CD8-positive, alpha-beta memory T cell (primary cell): ENCODE measurements at places on chromosomes 5 and 9.

GRCh38 chr9:130340011-130340410, 74.5 kb downstream of the HMCN2 start:
- no peak for DNase-seq

DNA sequence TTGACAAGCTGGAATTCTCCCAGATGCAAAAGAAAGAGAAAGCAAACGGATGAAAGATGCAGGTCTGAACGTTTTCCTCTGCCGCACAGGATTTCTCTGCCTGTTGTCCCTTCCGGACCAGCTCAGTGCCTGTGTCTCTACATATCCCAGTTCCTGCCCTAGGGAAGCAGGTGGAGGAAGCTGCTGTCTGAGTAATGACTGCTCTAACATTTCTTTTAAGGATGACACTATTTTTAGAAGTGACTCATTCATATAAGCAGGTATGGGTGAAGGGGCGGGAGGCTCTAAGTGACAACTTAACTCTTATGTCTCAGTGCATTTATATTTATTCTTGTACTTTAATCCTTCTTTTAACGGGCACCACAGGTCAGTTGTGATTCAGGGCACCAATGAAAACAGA, 128.8 kb downstream of the SLC24A2 start:
- no peak for DNase-seq

- DNase-seq, result peak; percentile 69
Observed at GRCh38 chr9:107340920-107341632, 58.0 kb downstream of the RAD23B start.

DNA sequence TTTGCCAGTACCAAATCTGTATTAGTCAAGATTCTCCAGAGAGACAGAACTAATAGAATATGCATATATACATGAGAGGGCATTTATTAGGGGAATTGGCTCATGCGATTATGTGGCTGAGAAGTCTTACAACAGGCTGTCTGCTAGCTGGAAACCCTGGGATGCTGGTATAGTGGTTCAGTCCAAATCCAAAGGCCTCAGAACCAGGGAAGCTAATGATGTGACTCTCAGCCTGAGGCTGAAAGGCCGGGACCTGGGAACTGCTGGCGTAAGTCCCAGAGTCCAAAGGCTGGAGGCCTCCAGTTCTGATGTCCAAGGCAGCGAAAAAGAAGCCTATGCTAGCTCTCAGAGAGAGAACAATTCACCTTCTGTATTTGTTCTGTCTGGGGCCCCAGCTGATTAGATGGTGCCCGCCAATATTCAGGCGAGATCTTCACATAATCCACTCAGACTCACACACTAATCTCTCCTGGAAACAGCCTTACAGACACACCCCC, 84.1 kb downstream of the KIAA1958 start:
- DNase-seq, result no peak

DNA sequence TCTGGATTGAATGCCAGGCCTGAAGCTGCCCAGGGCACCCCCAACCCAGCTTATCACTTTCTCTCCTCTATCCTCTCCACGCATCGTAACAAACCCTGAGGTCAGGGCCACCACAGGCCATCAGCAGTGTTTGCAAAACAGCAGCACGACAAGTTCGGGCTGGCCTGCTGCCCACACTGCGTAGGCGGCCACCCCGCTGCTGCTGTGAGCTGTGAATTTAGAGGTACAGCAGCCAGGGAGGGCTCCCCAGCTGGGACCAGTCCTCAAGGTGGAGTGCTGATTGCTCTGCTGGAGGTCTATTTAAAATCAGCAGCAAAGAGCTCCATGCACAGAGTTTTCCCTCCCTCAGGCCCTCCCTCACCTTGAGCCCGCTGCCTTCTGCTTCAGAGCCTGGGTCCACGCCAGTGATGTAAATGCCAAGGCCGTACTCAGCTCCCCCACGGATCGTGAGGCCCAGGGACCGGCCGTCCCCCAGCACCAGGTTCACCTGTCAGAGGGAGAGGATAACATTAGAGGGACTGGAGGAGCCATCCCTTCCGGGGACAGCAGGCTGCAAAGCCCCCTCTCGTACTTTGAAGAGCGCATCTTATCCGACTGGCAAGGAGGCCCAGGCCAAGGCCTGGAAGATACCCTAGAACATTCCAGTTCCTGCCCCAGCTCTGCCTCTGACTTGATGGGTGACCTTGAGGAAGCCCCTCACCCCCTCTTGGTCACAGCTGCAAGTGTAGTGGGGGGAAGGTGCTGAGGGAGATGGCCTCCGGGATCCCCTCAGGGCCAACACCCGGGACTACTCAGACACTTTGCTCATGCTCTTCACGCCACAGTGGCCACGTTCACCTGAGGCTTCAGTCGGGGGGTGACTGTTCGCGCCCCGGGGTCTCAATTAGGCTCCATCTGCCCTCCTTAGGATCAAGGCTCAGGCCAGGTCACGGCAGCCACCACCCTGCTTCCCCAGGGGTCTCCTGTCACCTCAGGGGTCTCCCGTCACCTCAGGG, 39.1 kb downstream of the WHRN start:
- no peak for DNase-seq

GRCh38 chr5:173768267-173768806, 119.8 kb upstream of the CPEB4 start:
- no peak for DNase-seq

- DNase-seq, result no peak
Observed at GRCh38 chr5:15021266-15022046, 149.9 kb upstream of the ANKH start.

GRCh38 chr9:27645161-27645840, 72.0 kb upstream of the C9orf72 start:
- no peak for DNase-seq

GRCh38 chr9:10104774-10105173, 508.0 kb downstream of the PTPRD start:
- DNase-seq, result no peak

- no peak for DNase-seq
Observed at GRCh38 chr5:179337796-179338676, 7.2 kb downstream of the ADAMTS2 start.

DNA sequence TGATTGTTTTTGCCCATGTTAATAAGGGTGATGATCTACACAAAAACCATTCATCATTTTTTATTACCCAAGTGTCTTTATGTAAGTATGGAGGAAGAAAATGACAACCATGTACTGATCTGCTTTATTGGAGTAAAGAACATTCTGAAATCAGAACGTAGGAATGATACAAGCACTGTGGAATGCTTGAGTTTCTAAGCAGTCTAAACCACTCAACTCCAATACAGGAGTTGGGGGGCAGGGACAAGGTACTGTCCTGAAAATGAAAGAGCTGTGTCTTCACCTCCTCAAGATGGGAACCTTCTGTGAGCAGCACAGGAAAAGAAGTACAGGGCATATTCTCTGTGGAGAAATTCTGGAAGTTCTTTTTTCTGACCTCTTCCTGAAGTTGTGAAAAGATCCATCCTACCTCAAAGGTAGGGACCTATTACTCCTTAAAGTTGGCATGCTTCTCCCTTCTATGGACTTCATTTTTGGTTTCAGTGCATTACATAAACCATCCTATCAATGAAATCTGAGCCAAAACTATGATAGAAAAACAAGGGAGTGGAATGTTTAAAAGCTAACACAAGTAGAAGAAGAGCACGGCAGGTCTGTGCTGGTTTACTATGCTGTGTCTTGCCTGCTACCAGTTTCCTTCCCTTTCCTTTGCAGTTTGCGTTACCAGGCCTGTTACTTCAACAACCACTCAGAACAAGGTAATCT, 202.6 kb downstream of the SEMA5A start:
- no peak for DNase-seq

- DNase-seq, result no peak
Observed at GRCh38 chr5:176436656-176437055, 11.5 kb upstream of the FAF2 start.

DNA sequence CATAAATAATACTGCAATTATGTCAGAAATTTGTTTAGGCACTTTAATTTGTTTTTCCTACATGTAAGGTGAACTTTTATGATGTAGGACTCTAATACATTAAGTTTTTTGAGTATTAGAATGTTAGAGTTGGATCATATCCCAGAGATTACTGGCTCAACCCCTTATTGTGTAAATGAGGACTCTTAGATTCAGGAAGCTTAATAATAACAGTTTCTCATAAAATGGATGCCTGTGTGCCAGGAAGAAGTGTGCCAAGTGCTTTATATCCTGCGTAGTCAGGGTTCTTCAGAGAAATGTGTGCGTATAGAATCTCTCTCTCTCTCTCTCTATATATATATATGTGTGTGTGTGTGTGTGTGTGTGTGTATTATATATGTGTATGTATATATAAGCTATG, 388.5 kb downstream of the CAAP1 start:
- DNase-seq, result no peak

- no peak for DNase-seq
Observed at GRCh38 chr9:136178773-136179075, 26.2 kb downstream of the LHX3 start.

- no peak for DNase-seq
Observed at GRCh38 chr9:36217256-36217968, 26.7 kb downstream of the CLTA start.

DNA sequence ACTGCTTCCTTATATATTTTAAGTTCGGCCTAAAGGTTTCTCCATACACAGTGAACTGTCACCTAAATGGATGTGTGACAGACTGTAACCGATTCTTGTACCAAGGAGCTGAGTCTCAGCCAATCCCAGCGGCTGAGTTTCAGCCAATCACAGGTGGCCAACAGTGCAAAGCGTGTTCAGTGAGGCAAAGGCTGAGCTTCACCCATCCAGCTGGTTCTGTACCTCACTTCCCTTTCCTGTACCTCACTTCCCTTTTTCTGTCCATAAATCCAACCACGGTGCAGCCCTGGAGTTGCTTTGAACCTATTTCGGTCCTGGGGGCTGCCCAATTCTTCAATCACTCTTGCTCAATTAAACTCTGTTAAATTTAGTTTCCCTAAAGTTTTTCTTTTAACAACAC, 15.7 kb upstream of the TBC1D9B start:
- DNase-seq, result no peak

DNA sequence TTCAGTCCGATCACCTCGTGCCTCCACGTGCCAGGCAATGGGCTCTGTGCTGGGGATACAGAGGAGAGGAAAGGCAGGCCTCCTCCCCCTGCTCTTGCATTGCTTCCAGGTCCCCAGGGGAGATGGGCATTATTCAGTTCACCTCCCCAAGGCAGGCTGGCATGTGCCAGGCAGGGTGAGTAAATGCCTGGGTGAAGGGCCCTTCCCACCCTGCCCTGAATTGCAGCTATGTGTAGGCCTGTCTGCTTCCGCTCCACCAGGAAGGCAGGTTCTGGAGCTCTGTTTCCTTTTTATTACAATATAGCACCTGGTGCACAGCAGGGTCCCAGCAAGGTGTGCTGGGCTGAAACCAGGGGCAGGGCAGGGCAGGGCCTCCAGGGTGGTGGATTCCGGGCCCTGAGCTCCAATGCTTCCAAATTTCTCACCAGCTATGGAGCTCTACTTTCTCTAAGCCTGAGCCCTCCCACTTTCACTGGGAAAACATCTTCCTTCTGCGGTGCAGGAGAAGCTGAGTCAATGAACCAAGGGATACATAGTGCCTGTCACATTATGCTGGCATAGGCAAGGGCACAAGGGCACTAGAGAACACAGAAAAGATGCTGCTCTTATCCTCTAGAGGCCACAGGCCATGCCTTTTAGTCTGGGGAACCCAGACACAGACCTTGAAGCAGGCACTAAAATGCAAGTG, 42.0 kb downstream of the SHB start:
- no peak for DNase-seq

- no peak for DNase-seq
Observed at GRCh38 chr5:147400881-147401280, 109.0 kb downstream of the DPYSL3 start.

GRCh38 chr9:35996358-35996970, 38.5 kb upstream of the OR2S2 start:
- DNase-seq, result no peak

DNA sequence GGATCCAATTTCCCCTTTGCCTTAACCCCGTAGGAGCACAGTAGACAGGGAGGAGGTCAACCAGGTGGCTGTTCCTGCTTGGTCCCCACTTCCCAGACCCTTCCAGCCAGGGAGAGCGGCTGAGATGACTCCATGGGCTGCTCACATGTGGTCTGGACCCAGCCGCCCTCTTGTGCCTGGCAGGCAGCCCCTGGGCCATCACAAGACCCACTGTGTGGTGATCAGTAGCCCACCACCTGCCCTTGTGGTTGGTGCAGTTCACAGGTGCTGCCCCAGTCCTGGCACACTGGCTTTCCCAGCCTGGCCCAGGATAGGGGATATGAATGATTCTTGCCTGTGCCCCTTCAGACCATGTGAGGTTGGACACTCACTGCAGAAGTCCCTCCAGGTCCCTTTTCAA, 1556.7 kb downstream of the FOXD4L5 start:
- no peak for DNase-seq

GRCh38 chr9:94812343-94812742, 85.8 kb downstream of the AOPEP start:
- no peak for DNase-seq

GRCh38 chr5:11724940-11725339, 179.3 kb downstream of the CTNND2 start:
- DNase-seq, result no peak

- DNase-seq, result no peak
Observed at GRCh38 chr9:95852059-95853032, 23.1 kb upstream of the ERCC6L2 start.

DNA sequence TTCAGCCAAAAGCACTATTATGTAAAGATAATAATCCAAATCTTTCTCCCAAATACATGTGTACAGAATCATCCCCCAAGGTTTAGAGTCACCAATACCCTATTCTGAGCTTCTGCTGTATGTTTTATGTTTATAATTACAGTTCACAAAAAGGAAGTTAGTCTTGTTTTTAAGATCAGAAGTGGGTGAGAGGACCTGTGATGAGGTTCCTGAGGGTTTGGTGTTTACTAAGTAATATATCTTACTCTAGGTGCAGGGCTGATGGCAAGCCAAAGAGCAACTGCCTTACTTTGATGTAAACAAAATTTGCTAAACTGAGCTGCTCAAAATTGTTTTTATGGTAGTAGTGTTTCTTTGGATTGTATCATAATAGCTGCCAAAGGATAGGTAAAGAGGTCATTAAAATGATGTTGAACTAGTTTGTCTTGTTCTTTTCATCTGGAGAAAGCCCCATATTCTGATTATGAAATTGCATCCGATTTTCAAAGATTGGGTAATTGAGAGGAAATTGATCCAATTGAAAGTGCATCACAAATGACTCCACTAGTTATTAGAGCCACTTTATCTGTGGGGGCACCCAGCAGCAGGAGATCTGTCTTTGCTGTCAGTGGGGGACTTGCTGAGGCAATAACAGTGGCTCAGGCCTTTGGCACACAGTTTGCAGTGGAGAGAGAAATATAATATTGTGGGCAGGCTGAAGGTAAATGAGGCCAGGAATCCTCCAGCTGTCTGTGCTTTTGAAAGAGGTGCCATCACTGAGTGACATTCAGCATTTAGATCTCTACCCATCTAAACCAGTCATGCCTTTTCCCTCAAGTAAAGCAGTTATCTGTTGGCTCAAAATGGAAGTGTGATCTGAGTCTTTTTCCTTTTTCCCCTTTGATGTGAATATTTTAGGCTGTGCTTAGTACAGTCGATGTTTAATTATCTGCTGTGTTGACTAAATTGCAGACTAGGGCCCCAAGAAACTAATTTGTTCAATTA, 14.1 kb downstream of the TRIM32 start:
- no peak for DNase-seq

GRCh38 chr9:108274971-108275370, 580.8 kb downstream of the ACTL7B start:
- DNase-seq, result no peak

GRCh38 chr5:94174748-94175411, 433.5 kb upstream of the POU5F2 start:
- DNase-seq, result no peak
